HS-27A (cell line): ENCODE measurements at places on chromosomes 3 and 15.
A peak's percentile ranks its signal among the peaks of the same experiment; 100 is the strongest.

GRCh38 chr15:92315144-92315543 is 78.5 kb upstream of the ST8SIA2 start:
- no peak for DNase-seq

DNA sequence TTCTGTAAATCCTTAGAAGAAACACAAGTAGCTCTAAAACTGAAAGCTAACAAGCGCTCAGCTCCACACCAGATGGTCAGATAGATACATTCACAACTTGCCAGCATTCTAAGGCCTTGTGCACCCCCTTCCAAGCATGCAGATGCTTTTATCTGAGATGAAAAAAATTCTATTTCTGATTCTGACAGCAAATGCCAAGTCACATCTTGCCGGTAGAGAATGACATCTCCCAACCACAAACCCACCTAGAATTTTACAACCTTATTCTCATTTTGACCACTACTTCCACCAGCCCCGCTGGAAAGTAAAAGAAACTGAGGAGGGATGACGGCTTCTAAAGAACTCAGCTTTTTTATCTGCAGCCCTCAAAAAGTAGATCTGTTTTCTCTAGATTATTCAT is 57.7 kb downstream of the SUMF1 start:
- DNase-seq = no peak

- DNase-seq = no peak
These were observed 21.0 kb downstream of the CSRNP1 start for GRCh38 chr3:39132096-39133092.

- DNase-seq = no peak
These were observed 681.6 kb upstream of the SEMA6D start for GRCh38 chr15:47035475-47036406.

- DNase-seq = no peak
These were observed 249.9 kb downstream of the ROBO1 start for GRCh38 chr3:79517766-79518413.

GRCh38 chr3:55729546-55729945 is 242.4 kb upstream of the WNT5A start:
- DNase-seq = no peak

- DNase-seq = no peak
These were observed 32.4 kb downstream of the TGFBR2 start for GRCh38 chr3:30638685-30639412.

GRCh38 chr3:177983320-177983719 is 552.9 kb upstream of the KCNMB2 start:
- no peak for DNase-seq

DNA sequence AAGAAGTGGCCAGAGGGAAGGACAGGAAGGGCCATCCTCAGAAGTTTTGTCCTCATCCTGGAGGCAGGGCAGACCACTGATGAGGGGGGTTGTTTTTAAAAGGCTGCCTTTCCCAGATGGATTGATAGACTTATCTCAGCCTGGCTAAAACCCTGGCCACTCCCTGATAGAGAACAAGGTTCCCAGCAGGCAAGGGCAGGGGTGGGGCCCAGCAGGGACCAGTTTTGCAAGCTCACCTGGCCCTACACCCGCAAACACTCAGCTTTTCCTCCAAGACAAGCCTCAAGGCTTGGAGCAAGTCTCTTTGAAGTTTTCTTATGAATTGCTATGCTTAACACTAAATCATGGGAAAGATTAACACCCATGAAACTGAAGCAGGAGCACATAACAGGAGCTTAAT is 9.1 kb downstream of the LIPC start:
- DNase-seq = no peak

DNA sequence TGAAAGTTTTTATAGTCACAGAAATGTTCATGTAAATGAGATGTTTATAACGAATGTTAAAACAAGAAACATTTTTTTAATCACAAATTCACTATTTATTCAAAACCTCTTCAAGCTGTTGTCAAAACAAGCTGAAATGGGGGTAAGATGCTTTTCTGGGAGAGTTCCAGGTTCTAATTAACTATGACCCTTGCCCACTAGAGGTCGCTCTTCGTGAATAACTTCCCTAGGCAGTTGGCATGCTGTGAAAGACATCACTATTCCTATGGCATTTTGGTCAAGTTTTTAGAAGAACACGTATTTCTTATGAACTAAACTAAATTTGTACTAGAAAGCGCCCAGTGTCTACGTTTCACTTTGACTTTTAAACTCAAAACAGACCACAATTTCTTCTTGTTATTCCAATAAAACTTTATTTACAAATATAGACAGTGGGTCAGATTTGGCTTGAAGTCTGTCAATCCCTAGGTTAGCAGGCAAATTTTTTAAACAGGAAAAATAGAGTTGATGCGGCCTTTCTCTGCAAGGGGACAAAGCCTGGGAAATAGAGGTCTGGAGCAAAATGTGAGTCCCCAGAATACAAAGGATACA is 62.8 kb upstream of the CMTM8 start:
- DNase-seq = no peak

DNA sequence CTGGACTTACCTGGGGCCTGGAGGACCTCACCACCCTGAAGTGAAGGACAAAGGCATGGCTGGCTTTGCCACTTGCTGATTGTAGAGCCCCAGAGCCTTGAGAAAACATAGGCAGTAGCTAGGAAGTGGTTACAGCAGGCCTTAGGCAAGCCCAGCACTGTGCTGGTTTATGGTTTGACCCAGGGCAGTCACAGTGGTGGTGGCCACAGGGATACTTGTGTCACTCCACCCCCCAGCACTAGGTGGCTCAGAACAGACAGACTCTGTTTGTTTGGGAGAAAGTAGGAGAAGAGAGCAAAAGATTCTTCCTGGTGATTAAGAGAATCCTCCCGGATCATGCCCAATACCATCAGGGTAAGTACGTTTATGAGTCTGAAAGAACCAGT is 13.2 kb upstream of the COL8A1 start:
- no peak for DNase-seq

DNA sequence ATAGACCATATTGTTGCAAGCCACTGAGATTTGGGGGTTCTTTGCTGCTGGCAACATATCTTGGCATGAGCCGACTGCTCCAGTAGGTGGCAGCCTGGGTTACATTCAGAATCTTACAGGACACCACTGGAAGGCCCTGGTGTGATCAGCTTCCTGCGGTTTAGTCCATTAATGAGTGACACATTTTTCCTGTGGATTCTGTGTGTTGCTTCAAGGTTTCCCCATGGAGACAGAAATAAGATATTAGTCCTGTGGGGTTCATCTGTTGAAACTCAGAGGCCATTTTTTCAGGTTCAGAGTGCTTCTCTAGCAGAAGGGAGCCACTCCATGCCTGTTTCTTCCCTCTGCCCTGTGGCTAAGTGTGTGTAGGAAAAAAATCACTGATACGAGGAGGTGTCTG is 116.2 kb downstream of the MFSD1 start:
- peak; percentile 48 for DNase-seq

DNA sequence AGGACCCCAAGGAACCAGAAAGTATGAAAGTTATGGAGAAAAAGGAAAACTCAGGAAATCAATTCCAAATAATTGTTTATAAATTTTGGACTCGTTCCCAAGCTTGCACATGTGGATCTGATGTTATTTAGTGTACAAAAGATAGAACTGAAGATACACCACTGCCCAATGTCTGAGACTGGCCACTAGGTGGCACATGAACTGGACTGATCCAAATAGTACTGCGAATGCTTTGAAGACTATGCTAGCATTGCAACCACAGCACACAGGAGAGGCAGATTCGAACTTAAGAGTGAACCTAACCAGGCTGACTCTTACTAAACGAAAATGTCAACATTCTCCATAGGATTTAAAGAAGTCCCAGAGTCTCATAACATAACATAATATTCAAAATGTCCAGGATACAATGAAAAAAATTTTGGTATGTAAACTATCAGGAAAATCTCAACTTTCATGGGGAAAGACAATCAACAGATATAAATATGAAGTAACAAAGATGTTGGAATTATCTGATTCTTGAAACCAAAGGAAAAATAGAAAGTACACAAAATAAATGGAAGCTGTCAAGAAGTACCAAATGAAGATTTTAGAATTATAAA is 596.7 kb downstream of the FGF12 start:
- no peak for DNase-seq

DNA sequence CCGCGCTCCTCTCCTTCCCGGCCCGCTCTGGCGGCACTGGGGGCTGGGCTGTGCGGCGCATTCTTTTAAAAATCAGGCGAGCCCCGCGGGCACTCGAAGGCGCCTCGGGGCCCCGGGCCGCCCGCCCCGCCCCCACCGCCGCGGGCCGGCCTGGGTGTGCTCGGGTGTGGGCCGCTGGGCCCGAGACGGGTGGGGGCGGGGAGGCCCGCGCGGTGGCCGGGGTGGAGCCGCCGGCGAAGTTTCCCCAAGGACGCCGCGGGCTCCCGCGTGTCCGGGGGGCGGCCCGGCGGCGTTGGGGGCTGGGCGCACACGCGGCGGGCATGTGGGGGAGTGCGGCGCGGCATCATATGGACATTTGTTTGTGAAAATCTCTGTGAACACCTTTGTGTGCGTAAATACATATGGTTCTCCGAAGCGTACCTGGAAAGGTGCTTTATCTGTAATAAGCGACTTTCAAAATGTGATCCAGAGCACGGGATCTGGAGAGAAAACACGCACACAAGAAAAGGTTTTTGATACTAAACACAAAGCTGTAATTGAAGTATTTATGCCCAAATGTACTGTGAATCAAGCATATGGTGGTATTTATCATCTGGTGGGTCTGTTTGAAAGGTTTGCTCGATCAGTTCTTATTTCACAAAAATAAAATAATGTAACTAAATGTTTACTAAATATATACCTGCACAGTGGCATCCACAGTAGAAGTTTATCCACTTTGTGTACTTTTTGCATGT is 612 bp upstream of the TBL1XR1 start:
- no peak for DNase-seq

DNA sequence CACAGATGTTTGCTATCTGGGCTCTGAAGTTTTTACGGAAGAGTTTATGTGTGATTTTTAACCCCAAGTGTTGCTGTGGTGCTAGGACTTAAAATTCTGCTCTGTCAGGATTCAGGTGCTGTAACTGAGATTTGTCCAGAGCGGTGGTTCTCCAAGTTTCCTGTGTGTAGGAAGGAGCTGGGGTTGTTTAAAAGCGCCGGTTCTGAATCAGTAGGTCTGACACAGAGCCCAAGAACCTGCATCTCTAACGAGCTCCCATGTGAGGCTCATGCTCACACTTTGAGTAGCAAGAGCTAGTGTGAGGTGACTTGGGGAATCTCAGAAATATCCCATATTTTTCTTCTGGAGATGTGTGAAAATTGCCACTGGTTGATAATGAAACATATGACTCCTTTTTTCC is 325.5 kb downstream of the SATB1 start:
- DNase-seq = no peak

DNA sequence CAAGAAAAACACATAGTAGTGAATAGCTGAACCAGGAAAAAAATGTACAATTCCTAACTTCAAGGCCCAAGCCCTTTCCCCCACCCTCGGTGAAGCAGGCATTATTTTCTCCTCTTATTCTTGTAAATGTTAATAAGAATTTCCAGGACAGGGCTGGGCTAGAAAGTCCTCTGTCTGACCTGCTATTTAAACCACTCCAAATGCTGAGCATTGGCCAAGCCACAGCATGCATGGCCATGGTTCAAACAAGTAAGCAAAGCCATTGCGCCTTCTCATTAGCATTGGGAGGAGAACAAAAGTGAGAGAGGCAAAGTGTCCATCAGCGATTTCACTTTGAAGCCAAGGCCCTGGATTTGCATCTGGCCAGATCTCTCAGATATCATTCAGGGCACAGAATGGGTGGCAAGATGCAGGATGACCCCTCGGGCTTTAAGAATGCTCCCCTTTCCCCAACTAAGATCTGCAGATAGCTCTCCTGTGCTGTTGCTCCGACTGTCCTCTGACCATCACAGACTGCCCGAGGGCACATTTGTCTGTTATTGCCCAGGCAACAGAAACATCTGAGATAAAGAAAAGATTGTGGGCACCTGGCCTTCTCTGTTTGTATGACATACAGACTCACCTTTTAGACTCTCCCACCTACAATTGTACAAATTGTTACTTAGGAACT is 46.3 kb downstream of the CEMIP start:
- DNase-seq = no peak

- DNase-seq = no peak
These were observed 19.4 kb downstream of the RIOX2 start for GRCh38 chr3:97952872-97953271.

GRCh38 chr3:193872265-193872753 is 263.6 kb upstream of the HES1 start:
- DNase-seq = peak; percentile 71

- DNase-seq = no peak
These were observed 253 bp downstream of the IFT80 start for GRCh38 chr3:160398820-160399124.

GRCh38 chr3:142973217-142974009 is 9.9 kb upstream of the PAQR9 start:
- no peak for DNase-seq

- DNase-seq = no peak
These were observed 177.9 kb downstream of the TLE3 start for GRCh38 chr15:69919816-69920215.

DNA sequence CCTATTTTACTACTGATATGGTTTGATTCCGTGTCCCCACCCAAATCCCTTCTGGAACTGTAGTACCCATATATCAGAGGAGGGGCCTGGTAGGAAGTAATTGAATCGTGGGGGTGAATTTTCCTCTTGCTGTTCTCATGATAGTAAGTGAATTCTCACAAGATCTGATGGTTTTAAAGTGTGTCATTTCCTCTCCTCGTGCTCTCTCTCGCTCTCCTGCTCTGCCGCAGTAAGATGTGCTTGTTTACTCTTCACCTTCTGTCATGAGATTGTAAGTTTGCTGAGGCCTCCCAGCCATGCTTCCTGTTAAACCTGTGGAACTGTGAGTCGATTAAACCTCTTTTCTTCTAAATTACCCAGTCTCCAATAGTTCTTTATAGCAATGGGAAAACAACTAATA is 81.2 kb upstream of the ZBTB20 start:
- DNase-seq = no peak

DNA sequence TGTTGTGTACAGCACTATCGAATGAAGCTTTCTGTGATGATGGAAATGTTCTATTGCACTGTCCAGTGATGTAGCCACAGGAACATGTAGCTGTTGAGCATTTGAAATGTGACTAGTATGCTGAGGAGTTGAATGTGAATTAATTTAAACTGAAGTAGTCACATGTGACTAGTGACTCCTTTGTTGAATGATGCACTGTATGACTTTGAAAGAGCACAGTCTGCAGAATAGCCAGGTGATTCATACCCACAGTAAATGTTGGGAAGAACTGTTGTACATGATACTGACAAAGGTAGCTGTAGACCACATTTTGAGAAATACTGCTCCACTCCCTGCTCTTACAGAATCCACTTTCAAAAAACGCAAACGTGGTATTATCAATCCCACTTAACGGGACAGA is 34.0 kb upstream of the ACTL6A start:
- DNase-seq = no peak

GRCh38 chr15:93451265-93451664 is 362.3 kb upstream of the RGMA start:
- DNase-seq = no peak
